ENCODE measurements at places on chromosomes 11 and 22.

DNA sequence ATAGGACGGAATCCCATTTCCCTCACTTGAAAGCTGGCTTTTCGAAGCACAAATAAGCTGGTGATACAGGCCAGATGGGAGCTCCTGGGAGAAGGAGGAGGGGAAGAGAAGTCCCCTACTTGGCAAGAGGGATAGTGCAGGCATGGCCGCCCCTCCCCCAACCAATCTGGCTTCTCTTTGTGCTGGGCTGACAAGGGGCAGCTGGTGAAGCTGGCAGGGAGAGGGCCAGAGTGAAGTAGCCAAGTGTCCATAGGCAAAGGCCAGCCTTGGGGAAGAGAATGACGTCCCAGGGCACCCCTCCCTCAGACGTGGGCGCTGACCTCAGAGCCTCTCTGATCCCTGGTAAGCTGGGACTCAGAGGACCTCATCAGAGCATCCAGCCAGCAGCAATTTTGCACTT is 78.7 kb upstream of the GRAMD1B start:
- no peak for DNase-seq

DNA sequence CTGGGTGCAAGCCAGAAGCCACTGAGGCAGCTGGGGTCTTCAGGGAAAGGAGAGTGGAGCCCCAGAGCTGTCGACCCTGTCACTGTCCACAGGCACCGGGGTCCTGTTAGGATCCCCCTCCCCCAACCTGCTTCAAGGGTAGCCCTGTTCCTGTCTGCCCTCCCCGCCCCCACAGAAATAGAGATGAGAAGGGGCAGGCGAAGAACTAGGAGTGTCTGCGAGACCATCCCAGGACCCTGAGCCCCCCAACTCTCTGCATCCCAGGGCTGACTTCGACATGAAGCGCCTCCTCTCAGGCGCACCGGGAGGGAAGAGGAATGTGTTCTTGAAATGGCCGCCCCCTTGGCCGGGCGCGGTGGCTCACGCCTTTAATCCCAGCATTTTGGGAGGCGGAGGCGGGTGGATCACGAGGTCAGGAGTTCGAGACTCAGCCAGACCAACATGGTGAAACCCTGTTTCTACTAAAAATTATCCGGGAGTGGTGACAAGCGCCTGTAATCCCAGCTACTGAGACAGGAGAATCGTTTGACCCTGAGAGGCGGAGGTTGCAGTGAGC is 607 bp upstream of the ZNF70 start:
- DNase-seq = no peak

- no peak for DNase-seq
These were observed 88.2 kb upstream of the SEPTIN5 start for GRCh38 chr22:19626042-19626587.

DNA sequence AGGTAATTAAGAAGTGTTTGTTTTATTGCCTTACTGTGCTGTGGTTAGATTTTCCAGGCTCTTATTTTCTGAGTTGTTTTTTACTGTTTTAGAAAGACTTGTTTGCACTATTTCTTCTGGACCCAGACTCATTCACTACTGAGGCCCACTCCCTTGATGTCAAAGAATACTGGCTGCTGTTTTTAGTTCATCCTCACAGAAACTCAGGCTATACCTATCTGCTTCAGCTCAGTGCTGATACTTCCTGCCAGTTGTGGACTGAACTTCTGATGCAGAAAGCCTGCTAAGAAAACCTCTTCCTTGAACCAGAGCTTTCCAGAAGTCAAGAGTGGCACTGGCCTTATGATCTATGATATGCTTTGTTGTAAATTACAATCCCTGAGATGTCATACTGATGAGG is 15.9 kb upstream of the PIK3IP1 start:
- DNase-seq = peak; percentile 10

- no peak for DNase-seq
These were observed 14.4 kb downstream of the TMPRSS6 start for GRCh38 chr22:37095113-37095512.

DNA sequence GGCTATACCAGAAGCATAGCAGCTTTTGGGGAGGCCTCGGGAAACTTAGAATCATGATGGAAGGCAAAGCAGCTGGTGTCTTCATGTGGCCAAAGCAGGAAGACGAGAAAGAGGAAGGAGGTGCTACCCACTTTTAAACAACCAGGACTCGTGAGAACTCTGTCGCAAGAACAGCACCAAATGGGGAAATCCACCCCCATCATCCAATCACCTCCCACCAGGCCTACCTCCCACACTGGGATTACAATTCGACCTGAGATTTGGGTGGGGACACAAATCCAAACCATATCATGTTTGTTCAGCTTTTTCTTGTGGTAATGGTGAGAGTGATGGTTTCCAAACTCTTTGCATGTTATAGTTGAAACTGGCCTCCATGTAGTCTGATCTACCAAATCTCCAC is 32.5 kb upstream of the OR10D3 start:
- DNase-seq = no peak

DNA sequence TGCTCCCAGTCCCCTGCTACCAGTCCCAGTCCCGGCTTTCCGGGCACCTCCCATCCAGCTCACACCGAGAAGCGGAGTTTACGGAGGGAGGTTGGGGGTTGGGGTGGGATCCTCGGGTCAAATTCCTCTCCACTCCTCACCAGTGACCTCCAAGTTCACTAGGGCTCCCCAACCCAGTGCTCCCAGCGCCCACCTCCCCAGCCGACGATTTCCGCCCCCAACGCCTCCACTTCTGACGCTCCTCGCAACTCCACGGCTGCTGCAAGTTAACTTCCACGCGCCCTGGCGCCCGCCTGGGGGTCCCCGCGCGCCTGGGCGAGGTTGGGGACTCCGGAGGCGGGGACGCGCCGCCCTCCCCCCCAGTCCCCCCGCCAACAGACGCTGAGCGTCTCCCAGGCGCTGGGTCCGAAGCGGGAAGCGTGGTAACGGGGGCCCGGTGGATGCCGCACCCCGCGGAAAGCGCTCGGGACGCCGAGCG is 526 bp downstream of the TPST2 start:
- DNase-seq = no peak

- DNase-seq = no peak
These were observed 119.5 kb upstream of the NCAM1 start for GRCh38 chr11:112841729-112842128.

DNA sequence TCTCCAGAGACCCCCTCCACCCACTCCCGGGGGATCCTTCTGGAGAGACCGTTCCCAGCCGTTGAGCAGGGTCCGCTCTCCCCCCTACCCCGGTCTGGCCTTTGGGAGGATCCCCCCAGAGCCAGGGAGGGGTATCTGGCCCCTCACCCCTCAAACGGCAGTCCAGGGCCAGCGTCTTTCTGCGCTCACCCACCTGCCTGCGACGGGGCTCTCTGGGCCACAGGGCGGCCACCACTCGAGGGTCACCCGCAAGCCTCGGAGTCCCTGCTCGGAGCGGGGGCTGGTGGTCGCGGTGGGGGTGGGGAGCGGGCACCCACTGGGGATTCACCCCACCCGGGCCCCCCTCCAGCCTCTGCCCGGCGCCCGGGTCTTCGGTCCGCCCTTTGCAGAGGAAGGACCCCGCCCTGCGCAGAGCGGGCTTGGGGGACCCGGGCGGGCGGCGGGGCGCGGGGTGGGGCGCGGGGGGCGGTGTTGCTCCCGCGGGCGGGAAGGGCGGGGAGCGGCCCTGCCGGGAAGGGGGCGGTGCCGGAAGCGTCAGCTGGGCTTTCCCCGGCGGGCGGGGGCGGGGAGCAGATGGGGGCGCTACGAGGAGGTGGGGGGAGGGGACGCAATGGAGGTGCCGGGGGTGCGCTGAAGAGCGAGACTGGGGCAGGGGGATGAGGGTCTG is 16.6 kb downstream of the CRELD2 start:
- peak; percentile 80 for DNase-seq

GRCh38 chr11:81700076-81700475 is 1033.6 kb downstream of the FAM181B start:
- DNase-seq = no peak

All from stimulated activated naive CD4-positive, alpha-beta T cell (primary cell).